CD8-positive, alpha-beta T cell (primary cell): ENCODE measurements at places on chromosomes 5 and 9.

- DNase-seq, result no peak
Measured at GRCh38 chr5:67966712-67967111, 248.8 kb upstream of the PIK3R1 start.

GRCh38 chr5:77948476-77948875 lies 172.3 kb upstream of the TBCA start:
- DNase-seq, result no peak

DNA sequence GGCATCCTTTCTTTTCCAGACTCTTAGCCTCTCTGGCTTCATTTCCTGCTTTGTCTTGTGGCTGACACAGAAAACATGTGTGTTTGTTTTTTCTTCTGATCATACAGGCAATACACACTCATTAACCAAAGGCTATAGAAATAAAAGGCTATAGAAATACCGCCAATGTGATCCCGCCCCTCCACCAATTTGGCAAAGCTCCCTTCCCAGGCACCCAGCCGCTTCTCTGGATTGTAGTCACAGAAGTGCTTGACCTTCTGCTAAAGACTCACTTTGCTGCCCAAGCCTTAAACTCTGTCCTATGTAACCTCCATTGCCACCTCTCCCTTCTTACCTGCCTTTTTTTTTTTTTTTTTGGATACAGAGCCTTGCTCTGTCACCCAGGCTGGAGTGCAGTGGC lies 5.3 kb downstream of the TXNDC15 start:
- DNase-seq, result no peak

- no peak for DNase-seq
Measured at GRCh38 chr5:40043916-40044315, 619.1 kb upstream of the DAB2 start.

GRCh38 chr9:92984976-92985375 lies 37.7 kb downstream of the FGD3 start:
- no peak for DNase-seq

GRCh38 chr5:62603934-62604333 lies 25.3 kb downstream of the LRRC70 start:
- DNase-seq, result no peak

DNA sequence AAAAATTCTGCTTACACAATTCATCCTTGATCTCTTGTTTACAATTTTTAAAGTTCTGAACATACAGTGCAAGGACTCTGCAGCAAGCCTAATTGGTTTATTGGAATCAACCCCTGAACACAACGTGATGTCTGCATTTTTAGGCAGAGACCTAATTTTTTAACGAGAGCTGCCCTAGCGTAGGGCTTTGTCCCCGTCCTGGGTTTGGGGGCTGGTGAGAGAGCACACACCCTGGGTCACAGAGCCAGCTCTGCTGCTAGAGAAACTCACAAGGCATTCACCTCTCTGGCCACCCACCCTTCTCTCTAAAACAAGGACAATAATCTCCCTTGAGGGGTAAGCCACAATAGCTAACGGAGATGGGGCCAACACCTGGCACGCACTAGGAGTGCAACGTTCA lies 28.2 kb downstream of the SH3PXD2B start:
- no peak for DNase-seq
